ENCODE measurements at places on chromosomes 16 and 17.
A peak's percentile ranks its signal among the peaks of the same experiment; 100 is the strongest.

- no peak for DNase-seq
These were observed 1.3 kb downstream of the RAB37 start for GRCh38 chr17:74738051-74738996.

DNA sequence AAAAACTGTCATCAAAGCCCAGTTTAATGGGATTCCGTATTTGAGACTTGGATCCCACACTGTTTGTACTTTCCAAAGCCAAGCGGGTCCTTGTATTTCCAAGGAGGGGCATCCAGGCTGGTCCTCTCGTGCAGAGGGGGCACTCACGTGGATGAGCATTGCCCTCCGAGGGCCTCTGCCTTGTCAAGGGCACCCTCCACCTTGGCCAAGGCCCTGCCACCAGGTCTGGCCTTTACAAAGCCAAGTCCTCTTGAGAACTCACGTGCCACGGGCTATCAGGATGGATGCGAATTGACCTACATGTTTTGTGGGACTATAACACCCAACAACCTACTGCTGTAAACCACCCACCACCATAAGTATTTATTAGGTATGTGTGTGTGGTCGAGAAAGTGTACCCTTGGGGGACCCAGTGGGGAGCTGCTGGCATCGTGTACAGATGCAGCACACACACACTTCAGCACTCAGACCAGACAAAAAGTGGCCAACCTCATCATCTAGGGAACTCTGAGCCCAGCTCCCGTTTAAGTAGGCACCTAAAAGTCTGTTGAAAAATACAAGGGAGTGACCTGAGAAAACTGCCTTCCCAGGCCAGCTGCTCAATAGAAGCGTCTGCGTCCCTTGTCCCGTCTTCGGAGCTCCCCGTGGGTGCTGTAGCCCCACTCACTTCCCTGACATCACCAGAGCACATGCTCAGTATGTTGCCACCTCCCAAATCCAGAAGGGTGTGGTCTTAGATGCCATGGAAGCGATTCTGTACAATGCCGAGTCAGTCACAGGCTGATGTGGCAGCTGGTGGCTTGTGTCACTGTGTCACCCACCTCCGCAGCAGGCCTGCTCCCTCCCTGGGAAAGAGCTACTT, 12.9 kb downstream of the MAP1LC3B start:
- DNase-seq = no peak

DNA sequence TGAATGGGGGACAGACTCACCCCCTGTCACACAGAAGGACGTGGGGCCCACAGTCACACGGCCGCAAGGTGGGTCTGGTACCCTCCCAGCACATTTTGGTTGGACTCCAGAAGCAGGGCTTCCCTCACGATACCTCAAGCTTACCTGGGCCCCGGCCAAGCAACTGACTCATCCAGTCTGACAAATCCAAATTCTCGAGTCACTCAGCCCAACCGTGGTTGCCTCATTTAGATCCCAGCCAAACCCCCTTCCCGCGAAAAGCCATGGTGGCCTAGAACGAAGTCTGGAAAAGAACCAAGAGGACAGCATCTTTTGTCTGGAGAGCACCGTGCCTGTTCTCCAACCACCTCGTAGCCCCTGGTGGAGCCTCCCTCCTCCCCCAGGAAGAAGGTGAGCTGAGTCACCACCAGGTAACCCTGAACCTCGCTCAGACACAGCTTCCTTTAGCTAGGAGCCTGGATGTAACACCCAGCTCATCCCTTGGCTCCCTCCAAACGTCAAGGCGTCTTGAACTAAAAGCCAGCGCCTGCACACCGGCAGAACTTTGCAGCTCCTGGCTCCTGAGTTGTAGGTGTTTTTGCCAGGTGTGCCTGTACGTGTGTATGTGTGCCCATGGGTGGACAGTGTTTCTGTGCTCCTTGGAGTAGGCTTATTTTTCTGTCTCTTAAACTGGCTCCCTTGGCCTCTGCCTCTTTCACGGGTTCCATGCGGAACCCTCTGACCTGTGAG, 78.9 kb downstream of the CMIP start:
- no peak for DNase-seq

GRCh38 chr16:71734511-71734910, 10.0 kb upstream of the PHLPP2 start:
- DNase-seq = no peak

- no peak for DNase-seq
These were observed 90.2 kb downstream of the SMG6 start for GRCh38 chr17:2213291-2213960.

- no peak for DNase-seq
These were observed 356.3 kb upstream of the C16orf82 start for GRCh38 chr16:26710450-26710849.

DNA sequence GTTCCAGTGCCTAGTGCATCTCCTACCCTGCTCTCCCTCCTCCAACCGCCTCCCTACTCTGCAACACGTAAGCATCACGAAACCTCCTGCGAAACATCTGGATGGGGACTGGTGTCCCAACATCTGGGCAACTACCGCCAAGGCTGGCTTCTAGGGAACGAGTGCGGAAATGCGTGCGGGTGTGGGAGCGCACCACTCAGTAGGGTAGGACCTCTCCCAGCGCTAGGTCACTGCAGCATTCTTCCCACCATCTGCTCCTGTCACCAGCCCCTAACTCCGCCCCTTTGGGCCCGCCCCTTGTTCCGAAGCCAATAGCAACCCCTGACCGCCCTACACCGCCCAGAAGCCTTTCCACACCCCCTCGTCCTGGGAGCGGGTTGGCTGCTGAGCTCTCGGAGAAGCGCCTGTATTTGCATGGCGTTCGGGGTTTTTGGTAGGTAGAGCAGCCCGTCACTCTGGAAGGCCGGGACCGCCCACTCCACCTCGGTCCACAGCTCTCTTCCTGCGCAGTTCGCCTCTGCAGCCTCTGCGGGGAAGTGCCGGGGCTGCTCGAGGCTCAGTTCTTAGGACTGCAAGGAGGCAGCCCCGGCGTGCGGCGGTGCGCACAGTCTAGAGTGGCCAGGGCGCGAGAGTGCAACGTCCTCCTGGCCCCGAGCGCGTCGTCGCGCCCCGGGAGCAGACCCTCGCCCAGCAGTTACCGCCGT, at the start of gene HS3ST3B1:
Gene HS3ST3B1 (plus strand): TSS at position 507 of the 704 bp plus-strand sequence. CDS start 438 bp downstream, outside the sequence.
- DNase-seq = peak; percentile 99

DNA sequence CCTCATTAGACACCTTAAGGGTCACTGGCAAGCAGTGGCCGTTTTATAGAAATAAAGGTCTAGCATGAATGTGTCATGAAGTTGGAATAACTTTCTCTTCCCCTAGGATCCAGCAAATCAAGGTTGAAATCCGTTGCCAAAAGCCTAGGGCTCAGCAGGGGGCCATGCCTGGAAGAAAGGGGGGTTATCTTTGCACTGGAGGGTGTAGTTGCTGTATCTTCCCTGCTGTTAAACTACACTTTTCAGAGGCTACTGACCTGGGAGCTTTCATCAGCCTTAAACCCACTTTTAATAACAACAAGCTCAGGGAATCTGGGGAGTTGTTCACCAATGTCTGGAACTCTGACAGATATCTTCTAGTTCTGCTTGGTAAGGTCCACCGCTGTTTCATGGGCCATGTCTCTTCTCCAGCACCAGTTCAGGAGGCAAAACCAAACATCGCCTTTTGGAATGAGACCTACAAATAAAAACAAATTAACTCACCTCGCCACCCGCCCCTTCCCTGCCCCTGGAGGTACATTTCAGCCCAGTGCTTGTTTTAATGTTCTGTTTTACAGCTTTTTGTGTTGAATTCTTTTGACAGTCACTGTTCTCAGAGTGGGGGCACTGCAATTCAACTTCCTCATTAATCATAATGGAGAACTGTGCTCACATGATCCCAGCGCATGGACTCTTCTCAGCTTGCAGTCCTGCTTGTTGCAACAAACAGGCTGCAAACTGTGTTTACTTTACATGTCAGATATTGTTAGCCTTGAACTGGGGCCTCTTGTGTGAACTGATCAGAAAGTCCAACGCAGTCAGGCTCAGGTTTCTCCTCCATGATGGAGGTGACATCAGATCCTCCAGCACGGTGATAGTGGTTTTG, 508.7 kb downstream of the KCNJ2 start:
- no peak for DNase-seq

- DNase-seq = peak; percentile 14
These were observed 790 bp downstream of the NCBP3 start for GRCh38 chr17:3845291-3845620.

- no peak for DNase-seq
These were observed 454.9 kb downstream of the KCNJ2 start for GRCh38 chr17:70624211-70624610.

GRCh38 chr16:82657239-82657638, 30.5 kb downstream of the CDH13 start:
- DNase-seq = no peak

DNA sequence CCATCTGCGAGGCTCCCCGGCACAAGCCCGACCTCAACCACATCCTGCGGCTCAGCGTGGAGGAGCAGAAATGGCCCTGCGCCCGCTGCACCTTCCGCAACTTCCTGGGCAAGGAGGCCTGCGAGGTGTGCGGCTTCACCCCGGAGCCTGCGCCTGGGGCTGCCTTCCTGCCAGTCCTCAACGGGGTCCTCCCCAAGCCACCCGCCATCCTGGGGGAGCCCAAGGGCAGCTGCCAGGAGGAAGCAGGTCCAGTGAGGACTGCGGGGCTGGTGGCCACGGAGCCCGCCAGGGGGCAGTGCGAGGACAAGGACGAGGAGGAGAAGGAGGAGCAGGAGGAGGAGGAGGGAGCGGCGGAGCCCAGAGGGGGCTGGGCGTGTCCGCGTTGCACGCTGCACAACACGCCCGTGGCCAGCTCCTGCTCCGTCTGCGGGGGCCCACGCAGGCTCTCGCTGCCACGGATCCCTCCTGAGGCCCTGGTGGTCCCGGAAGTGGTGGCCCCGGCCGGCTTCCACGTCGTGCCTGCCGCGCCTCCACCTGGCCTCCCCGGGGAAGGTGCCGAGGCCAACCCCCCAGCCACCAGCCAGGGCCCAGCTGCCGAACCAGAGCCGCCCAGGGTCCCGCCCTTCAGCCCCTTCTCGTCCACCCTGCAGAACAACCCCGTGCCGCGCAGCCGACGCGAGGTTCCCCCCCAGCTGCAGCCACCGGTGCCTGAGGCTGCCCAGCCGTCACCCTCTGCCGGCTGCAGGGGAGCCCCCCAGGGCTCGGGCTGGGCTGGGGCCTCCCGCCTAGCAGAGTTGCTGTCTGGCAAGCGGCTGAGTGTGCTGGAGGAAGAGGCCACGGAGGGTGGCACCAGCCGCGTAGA, 13.1 kb upstream of the PRR35 start:
- DNase-seq = no peak
